ENCODE measurements at places on chromosomes 4 and X.

DNA sequence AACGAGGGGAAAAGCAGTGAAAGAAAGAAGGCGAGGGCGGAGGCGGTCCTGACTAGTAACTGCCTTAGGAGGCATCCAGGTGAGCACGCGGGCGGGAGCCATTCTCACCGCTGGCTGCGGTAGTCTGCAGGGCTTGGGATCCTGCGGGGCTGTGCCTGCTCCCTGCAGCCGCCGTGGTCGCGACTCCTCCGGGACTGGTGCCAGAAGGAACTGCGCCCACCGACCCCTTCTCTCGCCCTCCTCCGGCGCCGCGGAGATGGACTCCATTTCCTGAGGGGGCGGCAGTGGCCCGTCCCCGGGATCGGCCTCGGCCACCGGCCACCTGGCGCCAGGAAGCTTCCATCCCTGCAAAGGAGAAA, 543 bp downstream of the NFXL1 start:
- peak; percentile 47 for DNase-seq

GRCh38 chrX:102765809-102766208, 45.3 kb downstream of the GPRASP3 start:
- no peak for DNase-seq

- DNase-seq = peak; percentile 81
Measured at GRCh38 chr4:1579001-1579900, 104.9 kb downstream of the FAM53A start.

- no peak for DNase-seq
Measured at GRCh38 chr4:130092187-130093015, 996.4 kb downstream of the C4orf33 start.

DNA sequence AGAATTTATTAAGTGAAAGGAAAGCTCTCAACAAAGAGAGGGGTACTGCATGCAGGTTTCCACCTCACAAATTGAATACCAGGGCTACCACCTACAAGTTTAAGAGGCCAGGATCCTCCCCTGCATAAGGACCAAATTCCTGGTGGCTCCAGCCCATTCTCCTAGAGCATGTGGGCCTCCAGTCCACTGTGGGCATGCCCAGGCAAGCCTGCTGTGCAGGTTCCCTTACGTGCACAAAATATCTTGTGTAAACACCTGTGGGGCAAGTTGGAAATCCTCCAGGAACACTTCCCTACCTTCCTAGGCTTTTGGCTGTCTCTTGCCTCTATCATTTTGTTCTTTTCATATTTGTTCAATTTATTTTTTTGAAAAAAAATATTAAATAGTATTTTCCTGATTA, 724.3 kb downstream of the ARAP2 start:
- DNase-seq = no peak

DNA sequence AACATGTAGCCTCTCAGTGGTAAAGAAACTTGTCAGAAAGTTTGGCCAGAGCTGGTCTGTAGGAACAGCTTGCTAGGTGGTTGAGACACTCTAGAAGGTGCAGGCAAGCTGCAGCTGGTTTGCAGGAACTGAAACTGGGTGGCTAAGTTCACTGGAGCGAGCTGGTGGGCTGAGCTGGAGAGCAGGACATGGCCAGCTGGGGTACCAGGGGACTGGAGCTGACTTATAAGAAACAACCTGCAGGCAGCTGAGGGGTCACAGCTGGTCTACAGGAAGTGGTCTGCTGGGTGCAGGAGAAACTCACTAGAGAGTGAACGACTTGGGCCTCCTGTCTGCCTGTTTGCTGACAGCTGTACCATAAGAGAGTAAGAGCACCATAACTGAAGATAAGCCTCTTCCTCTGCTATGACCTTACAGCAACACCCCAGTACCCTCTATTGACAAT, 157.1 kb upstream of the LNX1 start:
- no peak for DNase-seq
